CD14-positive monocyte (primary cell): ENCODE measurements at places on chromosomes 2 and 18.

GRCh38 chr2:60844105-60844504 lies 37.3 kb upstream of the REL start:
- no peak for DNase-seq

DNA sequence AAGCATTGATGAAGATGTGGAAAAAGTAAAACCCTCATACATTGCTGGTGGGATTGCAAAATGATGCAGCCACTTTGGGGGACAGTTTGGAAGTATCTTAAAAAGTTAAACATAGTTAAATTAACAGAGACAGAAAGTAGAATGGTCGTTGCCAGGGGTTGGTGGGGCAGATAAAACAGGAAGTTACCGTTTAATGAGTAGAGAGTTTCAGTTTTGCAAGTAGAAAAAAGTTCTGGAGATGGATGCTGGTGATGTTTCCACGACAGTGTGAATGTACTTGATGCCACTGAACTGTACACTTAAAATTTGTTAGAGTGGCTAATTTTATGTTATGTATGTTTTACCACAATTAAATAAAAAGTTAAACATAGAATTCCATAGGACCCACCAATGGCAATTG lies 44.5 kb upstream of the EGR4 start:
- DNase-seq: no peak

DNA sequence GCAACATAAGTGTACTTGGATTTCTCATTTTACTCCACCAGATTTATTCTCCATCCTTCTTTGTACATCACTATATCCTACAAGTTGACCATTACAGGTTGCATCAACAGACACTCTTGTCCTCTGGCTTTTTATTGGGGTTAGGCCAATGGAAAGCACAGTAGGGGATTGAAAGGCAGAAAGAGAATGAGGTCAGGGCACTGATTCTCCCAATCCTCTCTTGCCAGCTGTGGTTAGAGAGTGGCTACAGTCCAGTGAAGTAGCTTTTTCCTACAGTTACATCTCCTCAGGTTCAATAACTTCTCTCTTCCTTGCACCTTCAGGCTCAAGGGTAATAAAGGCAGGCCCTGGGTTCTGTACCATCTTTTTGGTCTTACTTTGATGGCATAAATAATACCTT lies 20.2 kb upstream of the COL5A2 start:
- DNase-seq: no peak

- no peak for DNase-seq
Measured at GRCh38 chr18:3455907-3456685, 6.1 kb downstream of the TGIF1 start.

DNA sequence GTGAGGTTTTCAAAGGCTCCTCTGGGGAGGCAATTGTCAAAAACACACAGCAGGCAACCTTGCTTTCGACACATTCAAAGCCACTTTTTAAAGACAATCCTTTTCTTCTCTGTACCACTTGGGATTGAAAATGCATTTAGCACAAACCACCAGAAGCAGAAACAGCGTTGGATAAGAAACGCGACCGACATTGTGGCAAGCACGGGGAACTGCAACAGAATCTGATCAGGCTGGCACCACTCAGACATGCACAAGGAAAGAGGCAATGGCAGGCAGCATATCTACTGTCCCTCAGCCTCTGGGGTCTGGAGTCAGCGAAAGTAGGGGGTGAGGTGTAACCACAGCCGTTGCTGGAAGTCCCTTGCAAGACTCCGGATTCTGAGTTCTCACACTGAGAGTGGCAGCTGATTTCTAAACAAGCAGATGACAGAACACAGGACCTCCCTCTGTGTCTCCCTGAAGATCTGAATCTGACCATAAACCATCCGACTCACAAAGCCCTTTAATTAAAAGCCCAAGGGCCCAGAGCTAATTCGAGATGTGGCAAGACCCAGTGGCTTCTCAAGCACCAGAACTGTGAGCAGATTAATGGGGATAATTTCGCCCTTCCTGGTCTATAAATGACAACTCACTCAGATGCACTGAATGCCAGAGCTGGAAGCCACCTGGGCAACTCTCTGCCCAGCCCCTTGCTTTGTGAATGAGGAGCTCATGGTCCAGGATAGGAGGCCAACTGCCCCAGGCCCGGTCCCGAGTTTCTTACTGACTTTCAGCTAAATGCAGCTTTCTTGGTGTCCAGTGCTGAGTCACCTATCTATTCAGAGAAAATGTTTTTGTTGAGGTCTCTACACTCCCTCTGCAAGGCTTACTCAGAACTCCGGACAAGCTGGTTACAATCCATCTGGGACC lies 29.6 kb downstream of the CYRIA start:
- DNase-seq: peak; percentile 54

DNA sequence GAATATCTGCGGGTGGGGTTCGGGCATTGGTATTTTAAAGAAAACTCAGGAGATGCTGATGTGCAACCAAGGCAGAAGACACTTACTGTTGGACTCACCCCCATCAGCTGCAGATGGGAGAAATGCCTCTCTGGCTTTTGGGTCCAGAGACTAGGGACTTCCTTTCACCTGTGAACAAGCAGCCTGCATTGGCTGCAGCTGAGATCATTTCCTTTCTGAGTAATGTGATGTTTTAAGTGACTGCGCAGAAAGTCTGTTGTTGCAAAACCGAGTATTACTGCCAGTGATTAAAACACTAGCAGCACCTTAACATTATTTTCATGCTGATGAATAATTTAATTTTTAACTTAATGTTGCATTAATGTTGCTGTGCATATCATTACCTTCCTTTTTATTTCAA lies 143.0 kb downstream of the TSN start:
- no peak for DNase-seq

DNA sequence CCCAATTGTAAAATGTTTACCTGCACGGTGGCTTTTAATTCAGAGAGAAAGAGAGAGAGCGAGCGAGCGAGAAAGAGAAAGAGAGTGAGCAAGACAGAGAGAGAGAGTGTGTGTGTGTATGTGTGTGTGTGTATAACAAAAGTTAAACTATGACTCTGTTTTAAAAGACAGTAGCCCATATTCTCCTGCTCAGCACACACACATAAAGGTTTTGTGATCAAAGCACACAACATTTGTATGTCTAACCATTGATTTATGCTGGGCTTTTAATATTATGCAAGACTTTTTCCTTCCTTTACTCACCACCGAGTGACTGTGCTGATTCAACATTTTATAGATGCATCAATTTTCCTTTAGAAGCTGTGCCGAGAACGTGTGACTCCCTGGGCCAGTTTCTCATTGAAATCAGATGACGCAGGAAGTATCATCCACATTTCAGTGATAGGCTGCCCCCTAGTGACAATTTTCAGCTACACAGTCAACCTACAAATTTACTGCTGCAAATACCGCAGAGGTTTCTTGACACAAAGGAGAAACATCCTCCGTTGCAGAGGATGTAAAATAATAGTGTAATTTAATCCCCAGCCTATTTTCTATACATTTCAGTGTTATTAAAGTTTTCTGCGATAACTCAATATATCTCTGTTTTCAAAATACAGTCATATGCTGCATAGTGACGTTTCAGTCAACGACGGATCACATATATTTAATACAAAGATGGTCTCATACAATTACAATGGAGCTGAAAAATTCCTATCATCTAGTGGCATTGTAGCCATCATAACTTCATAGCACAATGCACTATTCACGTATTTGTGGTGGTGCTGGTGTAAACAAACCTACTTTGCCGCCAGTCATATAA lies 165.9 kb upstream of the TANK start:
- peak; percentile 80 for DNase-seq

DNA sequence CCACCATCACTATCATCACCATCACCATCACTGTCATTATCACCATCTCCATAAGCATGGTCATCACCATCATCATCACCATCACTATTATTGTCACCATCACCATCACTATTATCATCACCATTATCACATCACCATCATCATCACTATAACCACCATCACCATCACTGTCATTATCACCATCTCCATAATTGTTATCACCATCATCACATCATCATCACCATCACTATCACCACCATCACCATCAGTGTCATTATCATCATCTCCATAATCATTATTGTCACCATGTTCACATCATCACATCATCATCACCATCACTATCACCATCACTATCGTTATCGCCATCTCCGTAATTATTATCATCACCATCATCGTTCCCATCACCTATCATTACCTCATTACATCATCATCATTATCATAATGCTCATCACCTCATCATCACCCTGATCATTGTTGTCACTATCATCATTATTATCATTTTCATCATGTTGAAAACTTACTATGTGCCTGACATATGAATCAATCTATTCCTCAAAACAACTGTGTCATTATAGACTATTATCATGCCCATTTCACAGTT lies 280.3 kb upstream of the HS6ST1 start:
- no peak for DNase-seq

GRCh38 chr2:174484573-174484972 lies 2.3 kb downstream of the GPR155 start:
- no peak for DNase-seq

DNA sequence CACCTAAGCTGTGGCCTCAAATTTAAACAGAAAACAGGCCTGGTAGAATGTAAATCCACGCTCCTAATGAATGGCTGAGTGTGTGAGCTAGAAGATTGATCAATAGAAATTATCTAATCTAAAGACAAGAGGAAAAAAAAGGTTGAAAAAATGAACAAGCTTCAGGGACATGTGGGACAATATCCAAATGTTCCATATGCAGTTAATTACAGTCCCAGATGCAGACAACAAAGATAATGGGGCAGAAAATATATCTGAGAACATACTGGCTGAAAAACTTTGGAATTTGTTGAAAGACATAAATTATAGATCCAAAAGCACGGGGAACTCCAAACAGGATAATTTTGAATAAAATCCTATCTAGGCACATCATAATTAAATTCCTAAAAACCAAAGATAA lies 186.7 kb upstream of the SIX2 start:
- DNase-seq: no peak

DNA sequence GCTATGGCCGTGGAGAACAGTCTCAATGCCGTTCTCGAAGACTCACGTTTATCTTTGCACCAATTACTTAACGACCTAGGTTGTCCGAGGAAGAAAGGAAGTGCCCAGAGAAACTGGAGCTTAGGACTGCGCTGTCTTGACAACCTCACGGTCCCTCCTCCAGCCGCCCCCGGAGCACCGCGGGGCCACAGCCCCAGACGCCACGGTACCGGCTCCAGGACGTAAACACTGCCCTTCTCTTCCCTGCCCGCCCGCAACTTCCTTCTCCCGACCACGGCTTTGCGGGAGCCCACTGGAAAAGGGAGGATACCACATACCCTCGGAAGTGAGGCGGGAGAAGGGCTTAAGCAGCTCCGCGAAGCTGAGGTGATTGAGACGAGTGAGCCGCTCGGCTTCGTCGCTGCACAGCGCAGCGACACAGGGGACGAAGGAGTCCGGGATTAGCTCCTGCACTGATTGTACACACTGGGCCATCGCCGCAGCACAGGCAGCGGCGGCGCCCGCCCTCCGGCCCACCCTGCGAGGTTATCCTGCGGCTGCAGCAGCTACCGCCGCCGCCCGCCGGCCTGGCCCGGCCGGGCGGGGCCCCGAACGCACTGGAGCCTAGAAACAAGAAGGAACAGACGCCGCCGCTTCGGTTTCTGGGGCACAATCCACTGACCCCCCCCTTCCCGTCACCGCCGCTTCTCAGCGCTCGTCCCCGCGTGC lies 483 bp downstream of the TRAPPC8 start:
- peak; percentile 37 for DNase-seq
